ENCODE measurements at places on chromosomes 1 and 21. TPM values are rescaled to one million over a fixed set of nuclear protein-coding genes. Genes with fewer than 3 reads are reported as not detected.

GRCh38 chr1:209527993-209528717, 55.4 kb upstream of the CAMK1G start:
- no peak for DNase-seq

DNA sequence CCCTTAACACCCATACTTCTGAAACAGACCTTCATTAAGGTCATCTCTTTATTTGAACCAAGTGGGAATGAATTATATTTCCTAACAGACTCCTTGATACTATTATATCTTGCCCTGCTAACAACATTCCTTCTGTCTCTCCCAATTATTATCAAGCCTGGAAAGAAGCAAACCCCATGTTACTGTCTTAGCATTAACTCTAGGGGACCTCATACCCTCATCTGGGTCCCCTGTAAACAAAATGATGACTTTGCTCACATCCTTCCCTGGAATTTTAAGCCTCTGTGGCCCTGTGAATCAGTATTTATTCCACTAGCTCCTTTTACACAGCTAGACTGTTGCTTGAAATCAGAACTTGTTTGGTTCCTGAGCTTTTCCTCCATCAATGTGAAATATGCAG, 38.3 kb upstream of the BCL10 start:
- no peak for DNase-seq

GRCh38 chr1:11806307-11806936, 431 bp downstream of the CLCN6 start:
- DNase-seq = no peak

DNA sequence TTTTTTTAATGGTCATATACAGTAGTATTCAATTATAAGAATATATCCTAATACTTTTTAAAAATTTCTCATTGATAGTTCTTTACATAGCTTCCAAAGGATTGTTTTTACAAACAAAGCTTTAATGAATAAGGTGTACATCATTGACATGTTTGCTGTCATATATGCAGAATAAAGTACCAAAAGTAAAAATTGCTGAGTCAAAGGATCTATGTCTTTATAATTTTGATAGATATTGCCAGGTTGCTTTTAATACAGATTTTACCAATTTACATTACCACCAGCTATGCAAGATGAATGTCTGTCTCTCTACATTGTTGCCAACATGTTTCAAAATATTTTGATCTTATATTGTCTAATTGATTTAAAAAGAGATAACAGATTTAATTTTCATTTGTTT, 173.9 kb upstream of the FAM78B start:
- no peak for DNase-seq

GRCh38 chr1:10776190-10776905, 20.1 kb downstream of the CASZ1 start:
- no peak for DNase-seq

DNA sequence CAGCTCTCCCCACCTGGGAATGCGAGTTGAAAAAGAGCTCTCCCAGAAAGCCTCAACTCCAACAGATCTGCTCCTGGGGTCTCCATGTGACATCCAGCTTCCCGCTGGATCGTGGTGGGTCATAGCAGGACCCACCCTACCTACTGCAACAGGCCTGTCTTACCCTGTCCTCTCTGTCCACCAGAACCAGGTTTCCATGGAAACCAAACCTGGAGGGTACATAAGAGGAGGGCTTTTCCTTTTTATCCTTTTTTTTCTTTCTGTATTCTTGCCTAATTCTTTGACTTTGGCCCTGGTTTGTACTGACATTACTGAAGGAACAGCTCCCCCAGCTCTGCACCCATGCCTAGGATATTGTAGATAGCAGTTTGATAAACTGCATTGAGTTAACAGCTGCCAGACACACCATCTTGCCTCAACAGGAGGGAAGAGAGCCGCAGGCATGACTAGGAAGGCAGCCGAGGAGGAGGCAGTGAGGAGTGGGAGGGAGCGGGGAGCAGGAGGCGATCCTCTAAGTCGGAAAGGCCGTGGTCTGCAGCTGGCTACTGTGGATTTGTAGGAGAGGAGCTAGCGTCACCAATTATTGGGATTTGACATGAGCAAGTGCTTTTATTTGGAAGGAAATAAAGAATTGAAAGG, 9.7 kb upstream of the FMOD start:
- no peak for DNase-seq

- DNase-seq = no peak
Measured at GRCh38 chr1:195872376-195872775, 735.9 kb downstream of the KCNT2 start.

- no peak for DNase-seq
Measured at GRCh38 chr1:167510244-167510643, 8.1 kb downstream of the CD247 start.

DNA sequence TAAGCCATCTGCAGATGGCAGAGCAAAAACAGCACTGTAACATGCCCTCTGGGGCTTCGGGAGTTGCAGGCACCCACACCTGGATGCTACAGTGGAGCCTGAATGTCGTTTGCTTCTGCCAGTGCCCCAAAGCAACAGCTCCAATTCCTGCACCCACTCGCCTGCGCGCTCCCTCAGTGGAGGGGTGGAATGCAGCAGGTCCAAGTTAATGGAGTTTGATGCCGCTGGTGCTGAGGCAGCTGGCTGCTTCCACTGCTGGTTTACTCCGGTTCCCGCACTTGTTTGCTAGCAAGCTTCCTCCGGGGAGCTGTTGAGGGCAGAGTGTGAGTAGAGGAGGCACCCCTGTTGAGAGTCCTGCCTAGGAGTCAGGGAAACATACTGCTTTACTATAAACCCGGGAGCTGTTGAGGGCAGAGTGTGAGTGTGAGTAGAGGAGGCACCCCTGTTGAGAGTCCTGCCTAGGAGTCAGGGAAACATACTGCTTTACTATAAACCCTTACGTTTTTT, 584.0 kb upstream of the TMPRSS15 start:
- DNase-seq = no peak

DNA sequence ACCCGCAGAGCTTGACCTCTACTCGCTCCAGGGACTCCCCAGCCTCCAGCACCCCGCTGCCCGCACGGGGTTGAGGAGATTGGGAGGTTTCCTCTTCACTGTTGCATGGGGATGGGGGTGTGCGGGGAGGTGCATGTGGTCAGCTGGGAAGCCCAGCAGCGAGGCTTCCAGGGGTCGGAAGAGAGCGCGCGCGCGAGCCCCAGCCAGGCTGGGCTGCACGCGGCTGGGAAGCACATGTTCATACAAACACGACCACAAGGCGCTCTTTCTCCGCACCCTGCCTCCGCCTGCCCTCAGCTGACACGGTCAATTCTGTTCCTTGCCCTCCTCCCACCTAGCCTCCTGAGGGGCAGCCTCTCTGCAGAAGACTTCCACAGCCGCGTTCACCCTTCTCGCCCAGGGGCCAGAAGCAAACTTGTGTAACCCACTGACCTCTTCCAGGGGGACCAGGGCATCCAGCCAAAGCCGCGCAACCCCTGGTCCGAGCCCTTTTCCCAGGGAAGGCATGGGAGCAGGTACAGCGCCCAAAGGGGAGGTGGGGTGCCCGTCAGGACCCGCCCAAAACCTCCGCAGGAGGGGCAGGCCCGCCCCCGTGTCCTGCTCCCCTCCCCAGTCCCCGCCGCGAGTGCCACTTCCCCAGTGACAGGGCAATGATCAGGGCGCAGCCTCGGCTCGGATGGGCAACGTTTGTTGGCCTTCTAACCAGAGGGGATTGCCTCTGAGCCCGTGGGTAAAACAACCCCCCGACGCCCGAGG, 1.3 kb downstream of the COL24A1 start:
- peak; percentile 61 for DNase-seq

- DNase-seq = no peak
Measured at GRCh38 chr1:33848205-33848937, 15.5 kb upstream of the HMGB4 start.

DNA sequence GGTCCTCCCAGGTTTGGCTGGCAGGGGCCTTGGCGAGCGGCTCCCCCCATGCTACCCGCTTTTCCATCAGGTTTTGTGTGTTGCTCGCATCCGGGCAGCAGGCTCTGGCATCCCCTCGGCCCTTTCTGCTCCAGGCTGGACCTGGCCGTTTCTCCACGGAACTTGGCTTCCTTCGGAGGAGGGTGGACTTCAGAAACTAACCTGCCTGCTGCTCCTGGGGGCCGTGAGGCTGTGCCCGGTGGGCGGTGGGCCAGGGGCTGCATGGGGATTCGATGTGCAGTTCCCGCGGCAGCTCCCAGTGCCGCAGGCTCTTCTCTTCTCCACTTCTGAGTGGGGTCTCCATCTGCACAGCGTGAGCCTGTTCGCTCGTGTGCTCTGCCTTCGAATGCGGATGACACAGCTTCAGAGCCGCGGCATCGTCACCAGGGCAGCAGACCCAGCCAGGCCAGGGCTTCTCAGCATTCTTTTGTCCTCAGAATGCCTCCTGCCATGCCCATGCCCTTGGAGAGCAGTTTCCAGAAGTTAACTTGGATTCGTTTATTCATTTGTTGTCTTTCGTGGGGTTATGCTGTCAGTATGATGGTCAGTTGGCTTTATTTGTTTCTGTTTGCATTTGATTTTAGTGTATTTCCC, 36.4 kb downstream of the PRKCZ start:
- DNase-seq = no peak

DNA sequence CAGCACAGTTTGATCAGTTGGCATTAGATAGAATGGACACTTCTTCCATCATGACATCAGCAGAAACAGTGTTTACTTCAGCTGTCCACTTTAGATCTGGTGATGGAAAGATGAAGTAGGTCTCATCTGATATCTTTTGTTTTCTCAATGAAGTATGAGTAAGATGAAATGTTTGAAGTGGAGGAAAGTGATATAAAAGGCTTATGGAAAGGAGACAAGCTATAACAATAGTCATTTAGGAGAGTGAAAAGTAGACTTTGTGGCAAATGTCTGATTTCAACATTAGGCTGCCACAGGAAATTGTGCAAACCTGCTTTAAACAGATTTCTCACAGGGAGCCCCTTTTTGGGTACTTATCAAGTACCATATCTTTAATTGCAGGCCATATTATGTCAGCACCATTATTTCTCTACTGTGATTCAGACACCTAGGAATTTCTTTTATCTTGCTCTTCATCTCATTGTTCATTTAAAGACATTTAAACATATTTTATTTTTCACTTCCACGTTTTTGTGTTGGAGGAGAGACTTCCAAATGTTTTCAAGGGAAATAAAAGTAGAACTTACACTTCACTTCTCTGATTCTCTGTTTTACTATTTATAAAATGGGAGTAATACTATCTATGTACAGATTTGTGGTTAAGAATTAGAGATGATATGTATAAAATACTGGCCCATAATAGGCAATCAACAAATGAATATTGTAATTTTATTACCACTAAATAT, 18.1 kb downstream of the PDC start:
- DNase-seq = no peak

GRCh38 chr1:70353601-70354331, 756 bp downstream of the ANKRD13C start:
- DNase-seq = no peak

- DNase-seq = no peak
Measured at GRCh38 chr1:201436393-201436792, 14.9 kb upstream of the TNNI1 start.

- DNase-seq = no peak
Measured at GRCh38 chr1:28176492-28177470, at the start of gene PTAFR. TSS of gene PTAFR (minus strand) at chr1:28176690. CDS start at chr1:28151021, 25,669 bp downstream.

GRCh38 chr1:54171016-54171415, 18.2 kb upstream of the CDCP2 start:
- DNase-seq = no peak

GRCh38 chr1:183514235-183514634, 41.9 kb downstream of the SMG7 start:
- no peak for DNase-seq

DNA sequence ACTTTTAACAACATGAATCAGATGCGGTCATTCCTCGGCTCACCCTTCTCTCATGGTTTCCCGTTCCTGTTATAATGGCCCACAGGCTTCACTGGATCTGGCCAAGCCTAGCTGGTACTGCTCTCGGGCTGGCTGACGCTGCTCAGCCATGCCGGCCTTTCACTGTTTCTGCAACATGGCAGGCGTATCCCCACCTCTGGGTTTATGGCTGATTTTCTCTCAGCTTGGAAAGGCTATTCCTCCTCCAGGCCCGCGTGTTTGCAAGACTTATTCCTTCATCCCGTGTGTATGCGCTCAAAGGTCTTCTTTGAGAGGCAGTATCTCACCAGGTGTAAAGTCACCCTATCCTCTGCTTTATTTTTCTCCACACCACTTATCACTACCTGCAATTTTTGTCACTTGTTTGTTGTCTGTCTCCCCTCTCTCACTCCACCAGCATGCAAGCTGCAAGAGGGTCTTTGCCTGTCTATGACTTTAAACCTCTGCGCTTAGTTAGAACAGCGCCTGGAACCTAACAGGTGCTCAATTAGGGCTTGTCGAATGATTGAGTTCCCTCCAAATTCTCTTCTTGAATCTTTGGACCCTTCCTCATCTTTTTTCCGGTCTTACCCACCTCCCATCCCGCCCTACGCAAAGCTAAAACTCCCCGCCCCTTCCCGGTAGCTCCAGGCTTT, 491 bp upstream of the RAP1A start:
- no peak for DNase-seq

DNA sequence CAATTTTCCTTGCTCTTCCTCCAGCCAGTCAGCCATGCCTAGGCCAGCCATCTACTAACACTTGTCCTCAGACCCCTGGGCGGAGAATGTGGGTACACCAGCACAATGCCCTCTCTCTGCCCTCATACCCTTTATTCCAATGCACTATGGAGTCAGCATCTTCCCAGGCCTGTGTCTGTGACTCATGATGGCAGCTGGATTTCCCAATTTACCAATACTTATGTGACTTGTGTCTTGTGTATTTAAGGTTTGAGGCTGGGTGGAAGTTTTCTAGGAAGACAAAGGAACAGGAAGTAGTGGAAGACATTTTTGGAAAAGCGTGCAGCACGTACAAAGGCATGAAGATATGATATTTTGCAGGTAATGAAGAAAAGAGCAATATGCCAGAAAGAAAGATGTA, 114.3 kb downstream of the NMNAT2 start:
- no peak for DNase-seq

DNA sequence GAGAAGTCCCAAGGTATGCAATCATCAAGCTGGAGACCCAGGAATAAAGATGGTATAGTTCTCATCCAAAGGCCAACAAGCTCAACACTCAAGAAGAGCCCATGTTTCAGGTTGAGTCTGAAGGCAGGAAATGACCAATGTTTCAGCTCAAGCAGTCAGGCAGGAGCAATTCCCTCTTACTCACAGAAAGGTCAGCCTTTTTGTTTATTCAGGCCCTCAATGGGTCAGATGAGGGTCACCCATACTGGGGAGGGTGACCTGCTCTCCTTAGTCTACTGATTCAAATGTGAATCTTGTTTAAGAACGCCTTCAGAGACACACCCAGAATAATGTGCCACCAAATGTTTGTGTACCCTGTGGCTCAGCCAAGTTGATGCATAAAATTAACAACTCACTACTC, 262.4 kb downstream of the USP25 start:
- no peak for DNase-seq

TRIM67 gene
- 0.19 TPM for total RNA-seq

CGN gene
- total RNA-seq = 5.4 TPM

PRR9 gene
- total RNA-seq = 1.2 TPM

TSPEAR gene
- total RNA-seq = not detected

RGS13 gene
- total RNA-seq = not detected

ADAMTSL4 gene
- 41.1 TPM for total RNA-seq

GBP5 gene
- total RNA-seq = 0.37 TPM

IFNLR1 gene
- total RNA-seq = 6.2 TPM

RIMKLA gene
- total RNA-seq = 3.8 TPM

PDC gene
- total RNA-seq = not detected

LCE2B gene
- total RNA-seq = not detected

CASZ1 gene
- 50.3 TPM for total RNA-seq
